Ecto neural progenitor cell (in vitro differentiated cells): ENCODE measurements at places on chromosomes 11 and 22.

GRCh38 chr11:59754494-59754858 is 700 bp upstream of the STX3 start:
- DNase-seq, result peak; percentile 58

- no peak for DNase-seq
Measured at GRCh38 chr22:19207401-19207808, 28.9 kb upstream of the SLC25A1 start.

DNA sequence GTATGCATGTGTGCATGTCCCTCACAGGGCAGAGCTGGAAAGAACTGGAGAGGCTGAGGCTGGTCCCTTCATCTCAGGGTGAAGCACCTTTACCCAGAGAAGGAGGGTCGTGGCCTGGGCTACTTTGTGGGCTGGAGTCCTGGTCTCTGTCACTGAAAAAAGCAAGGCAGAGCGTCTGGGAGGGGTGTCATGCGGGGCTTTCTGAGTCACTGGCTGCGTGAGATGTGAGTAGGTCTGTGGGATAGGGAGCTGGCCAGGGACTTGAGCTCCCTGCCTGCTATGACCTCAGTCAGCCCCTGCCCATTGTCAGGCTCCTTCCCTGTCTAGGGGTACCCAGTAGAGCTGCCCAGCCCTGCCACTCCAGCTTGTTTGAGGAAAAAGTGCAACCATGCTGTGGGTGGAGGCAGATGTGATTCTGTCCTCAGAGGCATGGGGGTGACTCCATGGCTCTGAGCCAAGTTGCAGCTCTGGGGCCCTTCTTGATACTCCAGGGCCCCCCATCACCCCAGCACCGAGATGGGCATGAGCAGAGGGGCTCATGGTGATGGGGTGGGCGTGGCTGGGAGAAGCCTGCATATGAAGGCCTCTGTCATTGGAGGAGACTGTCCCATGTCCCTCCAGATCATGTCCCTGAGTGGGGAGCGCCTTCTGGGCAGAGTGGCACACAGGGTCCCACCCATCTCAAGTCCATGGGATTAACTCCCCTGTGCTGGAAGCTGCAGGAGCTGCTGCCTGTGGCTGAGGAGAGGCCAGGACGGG is 27.8 kb downstream of the KCNQ1 start:
- DNase-seq, result no peak

GRCh38 chr11:450809-451451 is 851 bp downstream of the PTDSS2 start:
- peak; percentile 80 for DNase-seq

- no peak for DNase-seq
Measured at GRCh38 chr22:50701428-50702154, 29.0 kb downstream of the SHANK3 start.

GRCh38 chr11:69705901-69706787 is 2.3 kb upstream of the FGF19 start:
- DNase-seq, result no peak

DNA sequence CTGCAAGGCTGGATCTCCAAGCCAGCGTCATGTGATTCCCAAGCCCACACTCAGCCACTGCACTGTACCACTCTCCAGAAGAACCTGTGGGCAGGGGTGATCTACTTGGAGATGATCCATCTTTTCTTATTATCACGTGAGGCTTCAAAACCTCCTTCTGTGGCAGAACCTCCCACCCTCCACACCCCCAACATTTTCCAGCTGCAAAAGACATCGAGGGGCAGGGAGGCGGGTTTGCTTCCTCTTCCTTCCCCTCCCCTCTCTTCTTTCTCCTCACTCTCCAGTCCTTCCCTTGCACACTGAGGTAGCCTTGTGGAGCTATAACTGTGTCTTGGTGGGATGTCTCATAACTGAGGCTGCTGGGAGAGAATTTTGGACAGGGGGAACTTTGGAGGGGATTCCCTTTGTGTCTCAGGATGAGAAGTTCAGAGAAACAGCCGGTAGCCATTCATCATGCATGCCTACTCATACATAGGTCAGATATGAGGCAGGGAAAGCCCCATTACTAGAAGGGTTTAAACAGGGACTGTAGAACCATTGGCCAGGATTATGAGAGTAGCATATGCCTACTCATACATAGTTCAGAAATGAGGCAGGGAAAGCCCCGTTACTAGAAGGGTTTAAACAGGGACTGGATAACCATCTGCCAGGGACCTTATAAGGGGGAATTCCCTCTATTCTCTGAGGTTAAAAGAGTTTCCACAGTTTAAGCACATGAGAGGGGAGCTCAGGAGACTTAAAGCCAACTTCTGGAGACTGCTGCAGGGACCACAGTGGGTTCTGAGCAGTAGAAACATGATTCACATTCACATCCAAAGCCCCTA is 420.7 kb upstream of the CADM1 start:
- no peak for DNase-seq

DNA sequence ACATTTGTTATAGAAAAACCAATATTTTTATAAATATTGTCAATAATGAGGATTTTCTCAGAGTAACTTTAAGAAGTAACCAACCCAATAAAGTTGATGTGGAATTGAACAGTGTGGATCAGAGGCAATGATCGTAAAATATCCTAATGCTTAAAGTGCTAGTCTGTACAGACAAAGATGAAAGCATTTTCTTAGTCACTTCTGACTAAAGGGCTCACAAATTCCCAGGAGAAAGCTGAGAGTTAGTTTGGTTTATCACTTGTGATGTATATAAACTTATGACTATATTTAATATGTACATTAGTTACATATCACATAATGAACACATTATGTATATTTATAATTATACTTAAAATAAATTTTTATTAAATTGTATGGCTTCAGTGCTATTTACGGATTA is 25.4 kb upstream of the DDI1 start:
- no peak for DNase-seq

DNA sequence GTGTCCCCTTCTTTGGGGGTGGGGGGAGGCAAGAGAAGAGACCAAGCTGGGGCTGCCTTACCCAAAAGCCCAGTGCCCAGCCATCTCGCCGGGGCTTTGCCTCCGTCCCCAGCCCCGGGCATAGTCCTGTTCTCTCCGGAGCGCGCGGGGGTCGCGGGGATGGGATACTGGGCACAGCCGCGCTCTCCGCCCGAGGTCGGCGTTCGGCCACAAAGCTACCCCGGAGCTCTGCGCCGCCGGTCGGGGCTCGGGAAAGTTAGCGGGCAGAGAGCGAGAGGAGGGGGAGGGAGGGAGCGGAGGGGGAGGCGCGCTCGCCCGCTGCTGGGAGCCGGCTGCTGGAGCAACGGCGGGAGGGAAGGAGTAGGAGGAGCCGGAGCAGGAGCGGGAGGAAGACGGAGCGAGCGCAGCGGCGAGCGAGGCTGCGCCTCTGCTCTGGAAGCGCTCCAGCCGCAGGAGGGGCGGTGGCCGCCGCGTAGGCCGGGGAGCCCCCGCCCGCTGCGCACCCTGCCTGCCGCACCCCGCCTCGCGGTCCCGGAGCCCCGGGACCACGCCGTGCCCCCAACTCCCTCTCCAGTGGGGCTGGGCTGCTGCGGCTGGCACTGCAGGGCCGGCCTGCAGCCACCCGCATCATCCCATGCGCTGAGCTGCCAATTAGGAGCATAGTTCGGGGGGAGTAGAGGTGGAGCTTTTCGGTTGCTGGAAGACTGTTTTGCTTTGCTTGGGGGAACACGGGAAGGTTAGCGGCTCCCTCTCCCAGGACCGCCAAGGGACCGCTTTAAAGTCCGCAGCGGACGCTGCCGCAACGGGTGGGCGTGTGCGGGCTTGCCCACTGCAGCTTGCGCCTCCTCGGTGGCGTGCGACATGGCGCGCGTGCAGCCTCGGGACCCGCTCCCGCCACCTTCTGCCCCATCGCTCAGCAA is at the start of gene SCN4B:
SCN4B (minus strand) TSS at position 272 of the 920 bp plus-strand sequence; CDS start at position 122, 150 bp downstream.
- DNase-seq, result peak; percentile 87

DNA sequence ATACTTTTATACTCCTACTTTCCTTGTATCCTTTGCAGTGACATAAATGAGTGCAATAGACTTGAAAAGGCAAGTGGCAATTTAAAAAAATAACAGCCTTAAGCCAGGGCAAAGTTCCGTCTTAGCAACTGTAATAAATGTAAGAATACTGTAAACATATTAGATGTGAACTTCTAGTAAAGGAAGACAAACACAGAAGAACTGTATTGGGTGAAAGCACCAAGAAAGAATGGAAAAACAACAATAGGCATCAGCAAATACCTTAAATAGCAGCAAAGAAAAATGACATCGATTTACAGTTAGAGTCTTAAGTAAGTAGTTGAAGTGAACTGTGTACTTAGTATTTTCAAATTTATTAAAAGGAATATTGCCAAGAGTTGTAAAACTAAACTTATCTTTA is 75.5 kb upstream of the TP53AIP1 start:
- DNase-seq, result no peak

DNA sequence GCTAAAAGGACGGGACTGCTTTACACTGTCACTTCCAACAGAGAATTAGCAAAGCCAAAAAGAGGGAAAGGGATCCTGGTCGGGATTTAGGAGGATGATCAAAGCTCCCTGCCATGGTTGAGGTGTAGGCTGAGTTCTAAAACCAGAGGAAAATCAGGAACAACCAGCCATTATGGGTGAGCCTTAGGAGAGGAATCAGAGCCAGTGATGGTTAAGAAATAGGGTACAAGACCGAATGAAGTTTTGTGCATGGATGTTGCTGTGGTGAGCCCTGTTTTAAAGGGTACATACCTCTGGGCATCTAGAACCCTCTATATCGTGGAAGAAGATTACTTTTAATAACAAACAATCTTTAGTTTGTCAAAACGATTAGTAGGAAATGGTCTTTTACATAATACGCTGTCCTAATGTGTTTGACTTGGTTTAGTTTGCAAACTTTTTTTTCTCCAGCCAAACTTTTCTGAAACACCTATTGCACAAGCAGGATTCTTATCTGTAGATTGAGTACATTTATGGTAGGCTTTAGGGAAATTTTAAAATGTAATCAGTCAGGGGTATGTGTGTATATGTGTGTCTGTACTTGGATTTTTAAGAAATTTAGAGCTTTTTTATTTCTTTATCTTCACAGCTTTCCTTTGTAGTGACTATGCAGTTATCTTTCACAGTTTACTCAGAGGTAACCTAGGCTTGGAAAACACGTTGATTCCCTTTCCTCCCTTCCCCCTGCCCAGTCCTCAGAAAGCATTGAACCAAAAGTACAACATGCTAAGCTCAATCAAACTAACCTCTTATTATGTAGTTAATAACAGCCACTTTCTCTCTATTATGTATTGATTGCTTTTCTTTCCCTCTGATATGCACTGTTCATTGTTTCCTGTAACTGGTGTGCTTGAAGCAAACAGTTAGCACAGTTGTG is 26.8 kb downstream of the TRIM44 start:
- no peak for DNase-seq

DNA sequence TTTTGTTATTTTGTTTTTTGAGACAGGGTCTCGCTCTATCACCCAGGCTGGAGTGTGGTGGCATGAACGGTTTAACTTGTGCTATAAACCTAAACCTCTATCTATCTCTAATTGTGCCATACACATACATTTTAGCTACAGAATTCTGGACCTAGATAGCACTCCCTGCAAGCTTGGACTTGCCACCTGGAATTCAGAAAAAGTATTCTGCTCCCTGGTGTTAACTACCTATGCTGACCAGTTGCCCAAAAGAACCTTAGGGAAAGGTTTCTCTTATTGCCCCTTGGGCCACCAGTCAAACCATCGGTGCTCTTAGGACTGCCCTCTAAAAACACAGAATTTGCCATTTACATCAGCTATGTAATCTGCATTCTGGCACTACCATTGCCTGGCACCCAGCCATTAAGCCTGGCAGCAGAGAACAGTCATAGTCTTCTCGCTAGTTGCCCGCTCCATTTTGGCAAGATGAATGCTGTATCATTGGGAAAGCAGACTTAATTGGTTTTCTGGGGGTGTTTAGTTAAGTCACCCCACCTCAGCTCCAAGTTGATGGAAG is 55.3 kb downstream of the ETS1 start:
- no peak for DNase-seq

DNA sequence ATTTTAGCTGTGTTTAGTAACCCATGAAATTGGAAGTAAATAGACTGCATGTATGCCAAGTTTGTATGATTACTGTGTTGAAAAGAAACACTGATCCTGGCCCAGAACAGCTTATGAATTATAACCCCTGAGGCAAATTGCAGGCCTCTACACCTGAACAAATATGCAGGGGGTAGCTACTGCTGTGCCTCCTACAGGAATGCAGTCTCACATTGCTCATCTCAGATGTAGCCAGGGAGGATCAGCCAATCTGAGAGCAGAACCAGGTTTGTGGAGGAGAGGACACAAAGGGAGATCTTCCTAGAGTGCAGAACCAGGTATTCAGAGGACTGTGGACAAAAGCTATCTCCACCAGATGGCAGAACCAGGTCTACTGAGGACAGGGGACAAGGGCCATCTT is 442.2 kb upstream of the DDI1 start:
- no peak for DNase-seq

- DNase-seq, result peak; percentile 93
Measured at GRCh38 chr11:94767701-94768601, at the start of gene AMOTL1. Gene AMOTL1, plus strand, starts transcription at chr11:94768356. Its CDS starts 156 bp downstream, at chr11:94768512.

DNA sequence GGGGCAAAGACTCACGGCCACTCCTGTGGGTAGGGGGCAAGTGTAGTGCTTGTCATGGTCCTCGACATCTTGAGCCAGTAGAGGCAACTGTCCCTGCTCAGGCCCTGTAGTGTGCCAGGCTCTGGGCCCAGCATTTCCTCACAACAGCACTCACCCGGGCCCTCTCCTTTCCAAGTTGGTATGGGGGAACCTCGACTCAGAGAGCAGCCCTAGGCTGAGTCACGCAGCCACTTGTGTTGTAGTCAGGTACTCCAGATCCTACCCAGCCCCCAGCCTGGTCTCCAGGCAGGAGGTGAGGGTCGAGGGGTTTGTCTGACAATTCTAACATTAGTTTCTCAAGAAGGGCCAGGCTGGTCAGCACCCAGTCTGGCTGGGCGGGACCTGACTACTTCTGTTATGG is 4.1 kb downstream of the RELT start:
- no peak for DNase-seq

GRCh38 chr11:78929207-78929905 is 354.7 kb upstream of the NARS2 start:
- DNase-seq, result peak; percentile 73

- peak; percentile 17 for DNase-seq
Measured at GRCh38 chr11:116101902-116102301, 597.7 kb upstream of the CADM1 start.

GRCh38 chr11:19921976-19922688 is 209.5 kb downstream of the NAV2 start:
- DNase-seq, result no peak

DNA sequence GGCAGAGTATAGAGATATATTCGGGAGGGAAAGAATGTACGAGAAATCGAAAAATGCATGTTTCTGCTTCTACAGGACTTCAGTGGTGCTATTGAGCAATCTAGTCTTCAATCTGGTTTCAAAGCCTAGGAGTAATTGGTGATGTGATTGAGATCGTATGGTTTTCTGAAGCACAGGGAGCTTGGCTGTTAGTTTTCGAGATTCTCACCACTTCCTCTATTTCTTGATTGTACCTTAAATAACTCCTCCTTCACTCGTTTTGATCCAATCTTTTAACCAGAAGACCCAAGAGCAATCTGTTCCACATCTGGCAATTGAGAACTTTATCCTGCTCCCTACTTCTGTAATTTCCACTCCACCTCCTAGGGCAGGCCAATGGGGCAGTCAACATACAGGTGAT is 518 bp downstream of the CCDC179 start:
- DNase-seq, result no peak

GRCh38 chr11:22734628-22735345 is 68.4 kb downstream of the GAS2 start:
- DNase-seq, result no peak
